D341Med (cell line): ENCODE measurements at places on chromosomes 16 and 17.

GRCh38 chr16:74485916-74486315 is 64.6 kb upstream of the CLEC18B start:
- DNase-seq: peak; percentile 48

- no peak for DNase-seq
Measured at GRCh38 chr16:53089434-53090285, 34.9 kb downstream of the CHD9 start.

- DNase-seq: no peak
Measured at GRCh38 chr16:62190426-62190825, 154.2 kb upstream of the CDH8 start.

GRCh38 chr17:30235386-30236296 is at the start of gene SLC6A4:
Gene SLC6A4 (minus strand): TSS chr17:30235697. CDS start chr17:30221958, 13,739 bp downstream.
- DNase-seq: peak; percentile 70

GRCh38 chr17:77264617-77265230 is 124.0 kb downstream of the SEC14L1 start:
- no peak for DNase-seq

DNA sequence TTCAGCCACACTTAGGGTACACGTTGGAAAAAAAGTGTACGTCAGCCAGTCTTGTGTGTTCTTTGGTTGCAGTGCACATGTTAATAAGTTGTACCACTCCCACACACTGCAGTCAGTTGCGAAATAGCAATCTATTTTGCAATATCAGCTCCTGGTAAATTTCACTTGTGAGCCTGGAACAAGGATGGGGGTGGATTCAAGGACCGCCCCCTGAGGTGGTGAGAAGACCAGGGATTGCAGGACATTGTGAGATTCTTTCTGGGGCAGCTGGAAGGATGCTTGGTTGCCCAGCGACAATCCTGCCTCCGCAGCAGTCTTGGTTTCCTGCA is 78.6 kb upstream of the ZFHX3 start:
- no peak for DNase-seq

- no peak for DNase-seq
Measured at GRCh38 chr17:10899281-10899680, 61.4 kb upstream of the PIRT start.

GRCh38 chr17:17694169-17695081 is 13.2 kb downstream of the RAI1 start:
- DNase-seq: peak; percentile 84

DNA sequence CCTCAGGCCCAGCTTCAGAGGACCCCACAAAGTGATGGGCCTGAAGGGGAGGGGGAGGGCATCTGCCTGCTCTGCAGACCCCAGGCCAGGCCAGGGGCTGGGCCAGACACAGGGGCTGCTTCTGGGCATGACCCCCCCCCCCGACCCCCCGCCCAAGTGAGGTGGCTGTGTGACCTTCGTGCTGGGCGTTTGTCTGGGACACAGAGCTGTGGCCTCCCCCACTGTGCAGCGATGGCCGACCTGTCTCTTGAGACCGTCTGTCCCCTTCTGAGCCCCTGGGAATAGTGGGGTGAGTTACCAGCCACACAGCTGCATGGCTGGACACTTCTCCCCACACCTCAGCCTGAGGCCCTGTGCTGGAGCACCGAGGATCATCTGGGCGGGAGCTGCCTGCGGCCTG is 34.8 kb upstream of the GNG13 start:
- DNase-seq: no peak

DNA sequence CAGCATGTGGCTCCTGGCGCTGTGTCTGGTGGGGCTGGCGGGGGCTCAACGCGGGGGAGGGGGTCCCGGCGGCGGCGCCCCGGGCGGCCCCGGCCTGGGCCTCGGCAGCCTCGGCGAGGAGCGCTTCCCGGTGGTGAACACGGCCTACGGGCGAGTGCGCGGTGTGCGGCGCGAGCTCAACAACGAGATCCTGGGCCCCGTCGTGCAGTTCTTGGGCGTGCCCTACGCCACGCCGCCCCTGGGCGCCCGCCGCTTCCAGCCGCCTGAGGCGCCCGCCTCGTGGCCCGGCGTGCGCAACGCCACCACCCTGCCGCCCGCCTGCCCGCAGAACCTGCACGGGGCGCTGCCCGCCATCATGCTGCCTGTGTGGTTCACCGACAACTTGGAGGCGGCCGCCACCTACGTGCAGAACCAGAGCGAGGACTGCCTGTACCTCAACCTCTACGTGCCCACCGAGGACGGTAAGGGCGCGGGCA is 645 bp downstream of the NLGN2 start:
- no peak for DNase-seq

DNA sequence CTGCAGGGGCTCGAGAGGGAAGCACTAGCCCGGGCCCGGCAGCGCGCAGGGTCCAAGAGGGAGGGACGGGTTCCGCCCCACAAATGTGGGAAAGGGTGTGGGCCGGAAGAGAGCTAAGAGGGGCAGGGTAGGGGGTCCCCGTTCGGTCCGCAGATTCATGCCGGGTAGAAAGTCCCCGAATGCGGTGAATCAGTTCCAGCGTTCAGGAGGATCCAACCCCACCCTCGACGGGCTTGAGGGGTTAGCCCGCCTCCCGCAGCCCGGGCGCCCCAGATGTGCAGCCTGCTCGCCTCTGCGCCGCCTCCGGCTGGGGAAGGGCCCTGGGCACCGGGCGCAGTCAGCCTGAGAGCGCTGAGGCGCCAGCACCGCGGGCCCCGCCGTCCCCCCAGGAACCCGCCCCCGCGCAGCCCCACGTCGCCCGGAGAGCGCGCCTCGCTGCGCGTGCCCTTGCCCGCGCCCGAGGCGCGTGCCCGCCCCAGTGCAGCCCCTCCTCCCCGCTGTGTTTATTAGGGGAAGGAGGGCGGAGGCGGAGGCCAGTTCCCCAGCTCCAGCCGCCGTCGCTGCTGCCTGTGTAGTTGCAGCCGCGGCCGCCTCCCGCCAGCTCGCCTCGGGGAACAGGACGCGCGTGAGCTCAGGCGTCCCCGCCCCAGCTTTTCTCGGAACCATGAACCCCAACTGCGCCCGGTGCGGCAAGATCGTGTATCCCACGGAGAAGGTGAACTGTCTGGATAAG is at the start of gene LASP1:
LASP1 (plus strand) TSS at position 533 of the 733 bp plus-strand sequence; CDS start at position 665, 132 bp downstream.
- DNase-seq: peak; percentile 98

- no peak for DNase-seq
Measured at GRCh38 chr16:3789375-3790099, 72.2 kb upstream of the TRAP1 start.

- no peak for DNase-seq
Measured at GRCh38 chr16:65725156-65725845, 603.4 kb upstream of the CDH11 start.

GRCh38 chr16:1420111-1420539 is 422 bp downstream of the UQCC4 start:
- no peak for DNase-seq

DNA sequence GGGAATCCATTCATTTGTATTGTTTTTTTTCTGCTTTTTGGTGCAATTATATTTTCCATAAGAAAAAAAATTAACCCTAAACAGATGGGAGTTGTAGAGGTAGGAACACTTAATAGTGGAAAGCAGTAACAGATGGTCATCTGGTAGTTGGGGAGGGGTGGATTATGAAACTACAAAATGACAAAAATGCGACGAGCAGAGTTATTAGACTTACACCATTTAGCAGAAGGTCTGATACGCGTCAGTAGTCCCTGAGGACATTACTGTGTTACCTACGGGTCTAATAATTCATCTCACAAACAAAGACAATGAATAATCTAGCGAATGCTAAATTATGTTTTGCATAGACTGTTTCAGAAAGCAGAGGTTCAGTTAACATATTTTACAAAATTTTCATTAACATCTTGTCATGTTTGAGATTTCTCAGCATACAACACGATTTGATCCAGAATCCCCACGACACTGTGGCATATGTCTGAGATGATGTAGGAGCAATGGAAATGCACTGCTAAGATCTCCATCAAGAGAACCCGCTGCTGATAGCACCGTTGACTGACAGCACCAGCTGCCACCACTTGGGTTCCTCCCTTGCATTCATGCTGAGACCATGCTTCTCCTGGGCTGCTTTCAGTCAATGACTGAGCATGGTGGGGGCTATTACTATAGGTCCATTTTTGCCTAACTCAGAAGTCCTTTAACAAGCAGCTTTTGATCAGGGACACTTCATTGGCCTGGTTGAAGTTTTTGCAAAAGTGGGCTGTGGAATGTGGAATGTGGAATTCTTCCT is 182.2 kb upstream of the CPHXL start:
- peak; percentile 34 for DNase-seq

DNA sequence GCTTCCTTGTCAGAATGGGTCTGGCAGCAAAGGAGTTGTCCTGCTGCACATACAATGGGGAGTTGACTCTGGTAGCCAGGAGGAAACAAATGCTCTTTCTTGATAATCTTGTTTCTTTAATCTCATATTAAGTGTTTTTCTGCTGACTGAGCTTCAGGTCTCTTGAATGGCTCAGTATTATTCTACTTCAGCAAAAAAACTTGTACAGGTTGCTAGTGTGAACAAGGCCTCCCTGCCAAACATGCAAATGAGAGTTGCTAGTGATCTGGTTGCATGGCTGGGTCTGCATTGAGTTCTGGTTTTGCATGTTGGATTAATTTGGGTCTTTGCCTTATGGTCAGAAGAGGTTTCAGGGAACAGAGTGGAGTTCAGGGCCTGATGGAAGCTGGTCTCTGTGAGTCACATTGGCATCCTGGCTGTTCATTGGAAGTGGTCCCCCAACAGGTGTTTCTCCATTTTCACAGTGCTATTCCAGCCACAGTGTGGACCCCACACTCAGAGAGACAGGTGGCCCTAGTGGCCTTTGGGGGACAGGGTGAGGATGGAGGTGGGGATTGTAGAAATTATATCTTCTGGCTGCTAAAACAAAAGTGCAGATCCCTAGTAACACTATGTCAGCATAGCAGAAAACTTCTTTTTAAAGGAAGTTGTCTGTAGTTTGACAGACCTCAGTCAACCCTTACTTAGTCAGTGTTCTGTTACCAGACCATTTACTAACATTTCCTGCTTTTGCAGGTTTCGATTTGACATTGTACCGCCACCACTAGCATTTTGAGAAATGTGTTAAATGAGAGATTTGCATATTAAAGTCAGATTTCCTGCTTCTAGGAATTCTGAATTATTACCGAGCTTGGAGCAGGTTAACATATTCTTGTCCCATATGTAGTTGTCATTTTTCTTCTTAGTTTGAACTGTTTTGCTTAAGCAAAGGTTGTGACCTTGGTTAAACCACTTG is 47.1 kb downstream of the EPN2 start:
- DNase-seq: no peak

DNA sequence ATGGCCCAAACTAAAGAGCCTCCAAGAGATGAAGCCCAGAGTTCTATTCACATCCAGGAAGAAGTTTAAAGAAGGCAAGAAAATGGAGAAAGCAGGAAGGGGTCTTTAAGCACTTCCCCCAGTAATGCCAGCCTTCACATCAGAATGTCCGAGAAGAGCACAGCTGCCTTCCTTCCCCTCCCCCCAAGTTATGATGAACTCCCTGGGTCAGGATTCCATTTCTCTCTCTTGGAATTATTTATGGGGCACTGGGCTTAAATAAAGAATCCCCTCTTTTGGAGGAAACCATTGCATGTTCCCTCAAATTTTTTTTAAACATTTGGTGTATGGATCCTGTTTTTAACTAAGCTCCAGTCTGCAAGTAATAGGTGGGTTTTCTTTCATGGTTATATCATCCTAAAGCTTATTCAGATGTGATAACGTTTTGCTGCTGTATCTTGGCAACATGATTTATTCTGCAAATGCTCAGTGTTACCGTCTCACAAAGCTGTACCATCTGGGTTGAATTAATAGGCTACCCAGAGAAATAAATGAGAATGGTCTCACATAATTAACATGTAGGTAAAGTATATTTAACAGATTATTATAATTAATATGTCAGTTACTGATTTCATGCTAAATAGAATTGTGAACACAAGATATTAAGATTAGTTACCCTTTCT is 160.9 kb upstream of the TOX3 start:
- DNase-seq: no peak

DNA sequence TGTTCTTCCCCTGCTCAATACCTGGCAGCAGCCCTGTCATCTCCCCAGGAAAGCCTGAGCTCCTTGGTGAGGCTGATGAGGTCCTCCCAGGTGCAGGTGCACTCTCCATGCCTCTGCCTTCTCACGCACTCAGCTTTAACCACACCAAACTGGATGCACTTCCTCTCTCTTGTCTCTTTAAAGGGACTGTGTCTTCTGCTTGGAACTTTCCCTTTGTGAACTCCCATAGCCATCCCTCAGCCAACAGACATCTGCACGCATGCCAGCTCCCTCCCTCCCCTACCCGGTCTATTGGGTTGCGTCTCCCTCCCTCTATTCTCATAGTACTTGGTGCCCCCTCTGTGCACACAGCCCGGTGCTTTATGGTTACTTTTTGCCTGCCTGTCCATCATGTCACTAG is 231.2 kb downstream of the MSI2 start:
- no peak for DNase-seq

DNA sequence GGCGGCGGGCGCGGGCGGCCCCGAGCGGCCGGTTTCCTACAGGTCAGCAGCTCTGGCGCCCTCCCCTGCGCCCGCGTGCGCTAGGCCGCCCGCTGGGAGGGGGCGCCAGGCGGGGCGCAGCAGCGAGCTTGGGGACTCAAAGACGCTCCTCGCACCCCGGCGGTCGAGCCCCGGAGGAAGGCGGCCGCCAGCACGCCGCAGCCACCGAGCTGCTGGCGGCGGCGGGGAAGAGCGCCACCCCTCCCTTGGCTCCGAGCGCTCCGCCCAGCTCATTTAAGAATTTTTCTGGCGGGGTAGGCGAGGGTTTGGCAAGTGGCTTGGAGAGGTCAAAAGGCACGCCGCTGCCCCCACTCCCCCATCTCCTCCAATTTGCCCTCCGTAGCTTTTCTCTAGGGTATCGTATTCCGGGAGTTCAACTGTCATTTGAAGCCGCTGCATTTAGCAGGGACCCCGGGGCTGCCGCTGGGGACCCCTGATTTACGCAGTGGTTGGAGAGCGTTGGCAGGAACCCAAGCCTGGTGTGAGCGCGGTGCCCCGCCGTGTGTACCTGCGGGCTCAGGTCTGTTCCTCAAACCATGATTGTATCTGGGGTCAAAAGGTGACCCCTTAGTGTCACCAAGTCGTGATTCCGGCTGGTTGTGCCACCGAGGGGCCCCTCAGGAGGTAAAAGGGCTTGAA is 59.5 kb upstream of the GSE1 start:
- DNase-seq: peak; percentile 66

- DNase-seq: no peak
Measured at GRCh38 chr16:88835383-88835782, 21.4 kb downstream of the GALNS start.

DNA sequence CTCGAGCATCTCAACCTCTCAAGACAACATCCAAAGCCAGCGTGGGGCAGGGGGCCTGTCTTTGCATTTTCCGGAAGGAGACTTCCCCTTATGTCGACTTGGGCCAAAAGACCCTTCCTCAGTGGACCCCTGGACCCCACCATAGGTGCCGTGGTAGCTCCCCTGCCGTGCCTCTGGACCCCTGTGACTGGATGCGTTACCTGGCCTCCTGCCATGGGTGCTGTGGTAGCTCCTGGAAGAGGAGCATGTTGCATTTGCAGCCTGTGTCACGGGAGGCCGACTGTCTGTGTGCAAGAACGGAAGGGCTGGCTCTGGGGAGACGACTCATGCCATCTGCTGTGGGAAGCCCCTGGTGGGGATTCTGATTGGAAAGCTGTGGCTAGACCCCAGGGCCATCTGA is 130.1 kb downstream of the FOXL1 start:
- DNase-seq: no peak

GRCh38 chr16:80231121-80231520 is 309.7 kb upstream of the DYNLRB2 start:
- DNase-seq: no peak
